ENCODE measurements at places on chromosomes 3 and 15. TPM values are rescaled to one million over a fixed set of nuclear protein-coding genes. Genes with fewer than 3 reads are reported as not detected.

ISLR gene
- total RNA-seq = 4.6 TPM

GOLGA6A gene
- 0.61 TPM for total RNA-seq

CHRFAM7A gene
- not detected for total RNA-seq

TNFAIP8L3 gene
- total RNA-seq = 0.74 TPM

C3orf85 gene
- 12.6 TPM for total RNA-seq

MEX3B gene
- total RNA-seq = 0.51 TPM

Measured in right lobe of liver (tissue), 6 donors.